Activated T-helper 17 cell treated with anti-CD3 and anti-CD28 coated beads, Interleukin-2, amount 50 U/mL, for 72 hours (primary cell): ENCODE measurements at places on chromosomes 1 and 21. TPM values are rescaled to one million over a fixed set of nuclear protein-coding genes. Genes with fewer than 3 reads are reported as not detected.

GRCh38 chr1:212450331-212450881 lies 17.7 kb downstream of the NENF start:
- H3K4me1 ChIP-seq: peaks cover 4% of the 10 kb centered on the region
- H3K4me3 ChIP-seq: no peak overlapping the region
- no peaks in the 10 kb centered on the region for H3K27me3 ChIP-seq
- H3K36me3 ChIP-seq: peaks cover 13% of the 10 kb centered on the region
- no peak overlapping the region for H3K27ac ChIP-seq
- ATAC-seq: no peak

- no peak overlapping the region for H3K4me3 ChIP-seq
- H3K27me3 ChIP-seq: no peaks in the 10 kb centered on the region
- no peak for ATAC-seq
These were observed 25.6 kb downstream of the POFUT2 start for GRCh38 chr21:45262041-45262581.

GRCh38 chr1:55634516-55634915 lies 419.4 kb upstream of the USP24 start:
- no peaks in the 10 kb centered on the region for H3K36me3 ChIP-seq
- H3K4me3 ChIP-seq: no peak overlapping the region
- peaks cover 26% of the 10 kb centered on the region for H3K27me3 ChIP-seq

- no peaks in the 10 kb centered on the region for H3K4me1 ChIP-seq
- ATAC-seq: no peak
- no peaks in the 10 kb centered on the region for H3K36me3 ChIP-seq
- H3K4me3 ChIP-seq: no peak overlapping the region
- no peak overlapping the region for H3K27ac ChIP-seq
These were observed 43.7 kb upstream of the PPP2R5A start for GRCh38 chr1:212241501-212241900.

DNA sequence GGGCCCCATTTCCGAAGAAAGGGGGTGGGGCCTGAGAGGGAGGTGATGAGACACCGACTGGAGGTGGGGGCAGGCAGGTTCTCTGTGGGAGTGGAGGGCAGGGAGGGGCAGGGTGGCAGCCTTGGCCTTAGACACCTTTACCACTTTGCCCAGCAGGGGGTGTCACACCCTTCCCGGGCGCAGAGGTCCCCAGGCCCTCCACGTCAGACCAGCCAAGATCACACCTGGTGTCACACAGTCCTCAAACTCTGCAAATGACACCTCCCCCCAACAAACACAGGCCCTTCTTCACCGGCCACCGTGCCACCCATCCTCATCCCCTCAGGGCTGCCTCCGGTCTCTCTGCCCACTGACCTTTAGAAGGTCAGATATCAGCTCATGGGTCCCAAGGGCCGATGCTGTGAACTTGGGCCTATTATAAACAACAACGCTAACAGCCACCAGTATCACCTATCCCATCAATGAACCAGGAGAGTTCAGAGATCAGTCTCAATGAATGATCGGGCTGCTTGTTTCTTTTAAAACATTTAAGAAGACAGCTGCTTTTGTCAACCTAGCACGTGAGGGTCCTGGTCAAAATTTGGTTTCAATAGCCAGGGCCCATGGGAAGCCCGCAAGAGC lies 103.9 kb downstream of the CASZ1 start:
- H3K27me3 ChIP-seq: peaks cover 3% of the 10 kb centered on the region
- H3K36me3 ChIP-seq: no peaks in the 10 kb centered on the region
- peak overlapping the region; percentile 80 for H3K4me3 ChIP-seq
- peak; percentile 60 for ATAC-seq

- peaks cover 28% of the 10 kb centered on the region for H3K4me1 ChIP-seq
- H3K27ac ChIP-seq: no peak overlapping the region
- no peaks in the 10 kb centered on the region for H3K27me3 ChIP-seq
- no peak for ATAC-seq
These were observed 7.3 kb downstream of the H6PD start for GRCh38 chr1:9241891-9242290.

- peaks cover 17% of the 10 kb centered on the region for H3K27me3 ChIP-seq
- H3K36me3 ChIP-seq: no peaks in the 10 kb centered on the region
- no peak for ATAC-seq
- no peak overlapping the region for H3K4me3 ChIP-seq
These were observed 139.2 kb downstream of the NTMT2 start for GRCh38 chr1:170284951-170285350.

DNA sequence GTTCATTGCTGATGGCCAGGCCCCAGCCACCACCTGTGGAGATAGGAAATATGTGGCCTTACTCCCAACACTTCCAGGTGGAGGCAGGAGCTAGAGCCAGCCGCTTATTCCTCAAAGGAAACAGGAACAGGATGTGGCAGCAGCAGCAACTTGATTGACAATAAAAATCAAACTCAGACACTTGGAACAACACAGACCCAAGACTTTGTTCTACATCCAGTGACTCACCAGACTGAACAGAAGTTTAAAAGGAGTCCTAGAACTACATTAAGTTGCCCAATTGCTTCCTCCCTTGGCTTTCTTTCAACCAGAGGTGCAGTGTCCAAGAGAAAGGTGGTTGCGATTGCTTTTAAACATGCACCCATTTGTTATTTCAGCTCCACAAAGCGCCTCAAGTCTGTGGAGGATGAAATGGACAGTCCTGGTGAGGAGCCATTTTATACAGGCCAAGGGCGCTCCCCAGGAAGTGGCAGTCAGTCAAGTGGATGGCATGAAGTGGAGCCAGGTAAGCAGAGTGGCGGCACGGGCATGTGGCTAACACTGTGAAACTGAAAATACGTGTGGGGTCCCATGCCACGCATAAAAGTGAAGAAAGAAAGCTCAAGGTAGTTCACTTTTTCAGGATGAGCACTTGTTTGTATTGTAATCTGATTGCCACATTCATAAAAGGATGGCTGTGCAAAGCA lies 276.6 kb downstream of the NFIA start:
- no peaks in the 10 kb centered on the region for H3K27me3 ChIP-seq
- no peak overlapping the region for H3K27ac ChIP-seq
- H3K4me3 ChIP-seq: no peak overlapping the region
- peaks cover 5% of the 10 kb centered on the region for H3K4me1 ChIP-seq
- ATAC-seq: peak; percentile 12
- no peaks in the 10 kb centered on the region for H3K36me3 ChIP-seq

GRCh38 chr1:7899741-7900140 lies 40.9 kb downstream of the TNFRSF9 start:
- no peaks in the 10 kb centered on the region for H3K27me3 ChIP-seq
- ATAC-seq: peak; percentile 15
- H3K27ac ChIP-seq: peak overlapping the region; percentile 57
- H3K4me3 ChIP-seq: no peak overlapping the region

GRCh38 chr1:76840278-76840677 lies 27.0 kb upstream of the ST6GALNAC5 start:
- no peak for ATAC-seq
- no peak overlapping the region for H3K27ac ChIP-seq
- peaks cover 10% of the 10 kb centered on the region for H3K4me1 ChIP-seq
- H3K27me3 ChIP-seq: peaks cover 10% of the 10 kb centered on the region

DNA sequence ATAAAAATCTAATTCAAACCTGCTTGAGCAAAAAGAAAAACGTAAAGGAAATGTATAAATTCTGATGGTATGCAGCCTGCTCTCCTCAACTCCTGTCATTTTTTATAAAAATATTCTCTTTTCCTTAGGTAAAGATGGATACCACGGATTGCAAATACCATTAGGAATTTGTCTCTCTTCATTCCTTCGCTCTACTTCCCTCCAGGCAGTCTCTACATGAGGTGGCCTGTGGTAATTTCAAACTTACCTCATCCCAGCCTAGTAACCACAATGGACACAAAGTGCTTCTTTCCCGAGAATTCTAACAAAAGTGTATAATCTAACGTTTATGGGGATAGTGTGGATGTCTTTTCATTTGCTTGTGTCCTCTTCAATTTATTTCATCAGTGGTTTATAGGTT lies 239.5 kb upstream of the LRRC7 start:
- no peaks in the 10 kb centered on the region for H3K27me3 ChIP-seq
- no peaks in the 10 kb centered on the region for H3K36me3 ChIP-seq
- H3K4me1 ChIP-seq: no peaks in the 10 kb centered on the region
- H3K4me3 ChIP-seq: no peak overlapping the region
- no peak overlapping the region for H3K27ac ChIP-seq

- no peak overlapping the region for H3K4me3 ChIP-seq
- H3K36me3 ChIP-seq: no peaks in the 10 kb centered on the region
- peaks cover 8% of the 10 kb centered on the region for H3K27me3 ChIP-seq
- no peak overlapping the region for H3K27ac ChIP-seq
- no peaks in the 10 kb centered on the region for H3K4me1 ChIP-seq
- ATAC-seq: no peak
These were observed 259.1 kb downstream of the BARHL2 start for GRCh38 chr1:90457985-90458384.

DNA sequence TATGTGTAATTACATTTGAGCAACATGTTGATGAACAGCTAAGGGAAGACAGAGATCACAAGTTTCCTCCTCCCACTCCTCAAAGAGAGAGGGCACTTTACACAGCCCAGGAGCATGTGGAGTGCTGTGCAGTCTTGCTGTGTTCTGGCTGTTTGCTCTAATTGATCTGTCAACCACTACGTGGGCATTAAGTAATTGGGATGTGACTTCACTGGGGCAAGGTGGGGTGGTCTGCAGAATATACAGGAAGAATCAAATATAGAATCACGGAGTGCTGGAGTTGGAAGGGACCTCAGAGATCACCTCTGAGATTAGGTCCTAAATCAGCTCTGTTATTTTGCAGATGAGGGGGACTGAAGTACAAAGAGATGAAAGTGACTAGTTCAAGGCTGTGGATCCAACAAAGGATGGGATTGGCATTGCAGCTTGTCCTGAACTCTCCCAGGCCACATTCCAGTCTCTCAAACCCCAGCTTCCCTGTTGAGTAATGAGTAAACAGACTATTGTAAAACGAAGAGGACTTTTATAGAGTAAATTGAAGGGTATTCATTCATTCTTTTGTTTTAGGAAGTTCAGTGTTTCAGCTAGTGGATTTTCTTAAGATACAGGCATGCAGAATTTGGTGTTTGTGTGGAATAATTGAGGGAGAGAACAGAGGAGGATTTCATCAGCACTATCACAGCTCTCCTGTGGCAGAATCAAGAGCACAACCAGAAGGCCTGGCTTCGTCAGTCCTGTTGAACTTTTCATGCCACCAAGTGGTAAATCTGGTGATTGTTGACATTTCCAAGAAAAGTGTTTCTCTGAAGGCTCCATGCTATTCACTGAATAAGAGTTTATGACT lies 22.4 kb downstream of the NOS1AP start:
- no peak overlapping the region for H3K27ac ChIP-seq
- H3K4me1 ChIP-seq: no peaks in the 10 kb centered on the region
- H3K27me3 ChIP-seq: peaks cover 3% of the 10 kb centered on the region
- no peak overlapping the region for H3K4me3 ChIP-seq

DNA sequence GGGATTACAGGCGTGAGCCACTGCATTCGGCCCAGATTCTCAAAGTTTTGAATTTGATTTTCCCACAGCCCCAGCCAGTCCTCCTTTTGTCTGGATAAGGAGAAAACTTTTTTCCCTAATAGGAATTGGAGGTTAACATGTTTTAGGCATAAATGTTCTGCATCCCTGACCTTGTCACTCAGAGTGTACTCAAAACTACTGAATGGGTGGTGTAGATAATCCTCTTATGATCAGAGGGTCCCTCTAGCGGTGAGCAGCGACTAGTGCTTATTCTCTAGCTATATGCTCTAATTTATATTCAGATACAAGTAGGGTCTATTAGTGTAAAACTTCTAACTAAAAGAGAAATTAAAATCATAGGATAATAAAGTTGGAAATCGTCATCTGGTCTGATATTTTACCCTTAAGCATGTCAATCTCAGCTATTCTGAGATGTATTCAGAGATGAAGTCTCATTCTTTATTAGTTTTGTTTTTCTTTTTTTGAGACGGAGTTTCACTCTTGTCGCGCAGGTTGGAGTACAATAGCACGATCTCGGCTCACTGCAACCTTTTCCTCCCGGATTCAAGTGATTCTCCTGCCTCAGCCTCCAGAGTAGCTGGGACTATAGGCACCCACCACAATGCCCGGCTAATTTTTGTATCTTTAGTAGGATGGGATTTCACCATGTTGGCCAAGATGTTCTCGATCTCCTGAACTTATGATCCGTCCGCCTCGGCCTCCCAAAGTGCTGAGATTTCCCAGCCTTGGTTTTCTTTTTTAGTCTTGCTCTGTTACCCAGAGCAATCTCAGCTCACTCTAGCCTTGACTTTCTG lies 2.7 kb upstream of the PSMD4 start:
- peaks cover 10% of the 10 kb centered on the region for H3K4me1 ChIP-seq
- no peak overlapping the region for H3K27ac ChIP-seq
- peak; percentile 39 for ATAC-seq
- peaks cover 59% of the 10 kb centered on the region for H3K36me3 ChIP-seq

GRCh38 chr1:62334434-62334985 lies 15.3 kb upstream of the KANK4 start:
- H3K36me3 ChIP-seq: no peaks in the 10 kb centered on the region
- no peak for ATAC-seq
- H3K4me3 ChIP-seq: no peak overlapping the region
- H3K27me3 ChIP-seq: no peaks in the 10 kb centered on the region

DNA sequence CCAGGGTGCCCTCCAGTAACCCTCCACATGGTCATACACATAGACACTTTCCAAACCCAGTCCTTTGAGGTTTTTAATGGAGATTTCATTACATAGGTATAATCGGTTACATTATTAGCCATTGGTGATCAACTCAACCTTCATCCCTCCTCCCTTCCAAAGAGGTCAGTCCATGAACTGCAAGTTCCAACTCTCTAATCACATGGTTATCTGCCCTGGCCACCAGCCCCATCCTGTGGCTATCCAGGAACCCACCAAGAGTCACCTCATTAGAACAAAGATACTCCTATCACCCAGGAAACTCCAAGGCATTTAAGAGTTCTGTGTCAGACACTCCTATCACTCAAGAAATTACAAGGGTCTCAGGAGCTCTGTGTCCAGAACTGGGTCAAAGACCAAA lies 12.2 kb downstream of the ATP1A4 start:
- peaks cover 29% of the 10 kb centered on the region for H3K27me3 ChIP-seq
- no peak for ATAC-seq
- no peaks in the 10 kb centered on the region for H3K36me3 ChIP-seq
- no peak overlapping the region for H3K27ac ChIP-seq

DNA sequence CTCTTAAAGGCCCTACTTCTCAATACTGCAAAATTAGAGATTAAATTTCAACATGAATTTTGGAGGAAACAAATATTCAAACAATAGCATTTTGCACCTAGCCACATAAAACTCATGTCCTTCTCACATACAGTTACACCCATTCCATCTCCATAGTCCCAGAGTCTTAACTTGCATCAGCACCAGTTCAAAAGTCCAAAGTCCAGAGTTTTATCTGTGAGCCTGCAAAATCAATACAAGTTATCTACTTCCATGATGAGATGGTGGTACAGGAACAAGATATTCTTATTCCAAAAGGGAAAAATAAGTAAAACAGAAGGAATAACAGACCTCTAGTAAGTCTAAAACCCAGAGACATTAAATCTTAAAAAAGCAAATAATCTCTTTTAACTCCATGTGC lies 686.0 kb upstream of the ADGRL4 start:
- no peaks in the 10 kb centered on the region for H3K27me3 ChIP-seq
- H3K36me3 ChIP-seq: no peaks in the 10 kb centered on the region
- ATAC-seq: no peak
- no peak overlapping the region for H3K27ac ChIP-seq
- H3K4me3 ChIP-seq: no peak overlapping the region
- H3K4me1 ChIP-seq: no peaks in the 10 kb centered on the region

GRCh38 chr1:7536891-7537591 lies 234.1 kb upstream of the VAMP3 start:
- H3K27me3 ChIP-seq: peaks cover 7% of the 10 kb centered on the region
- no peak overlapping the region for H3K27ac ChIP-seq
- no peak for ATAC-seq
- H3K4me3 ChIP-seq: no peak overlapping the region
- H3K36me3 ChIP-seq: no peaks in the 10 kb centered on the region

SMYD2 gene
- 50.9 TPM for total RNA-seq

CACNA1S gene
- not detected for total RNA-seq

MAP1LC3C gene
- total RNA-seq: not detected

OLFML2B gene
- total RNA-seq: not detected

AMY1C gene
- total RNA-seq: not detected

TDRD5 gene
- total RNA-seq: not detected

CASZ1 gene
- 2.6 TPM for total RNA-seq
